RPMI7951 (cell line): ENCODE measurements at places on chromosomes 11 and 22. TPM values are rescaled to one million over a fixed set of nuclear protein-coding genes. Genes with fewer than 3 reads are reported as not detected.

VSIG2 gene
- total RNA-seq = not detected in 2 replicates

MMP13 gene
- 0.12 TPM in 1 of 2 replicates, not detected in the other for total RNA-seq

CAVIN3 gene
- 200 and 367 TPM in 2 replicates for total RNA-seq

CD3G gene
- total RNA-seq = not detected in 2 replicates

DAGLA gene
- total RNA-seq = 0.78 and 0.96 TPM in 2 replicates

PHLDB1 gene
- 45.1 and 50.9 TPM in 2 replicates for total RNA-seq

OR8D1 gene
- total RNA-seq = not detected in 2 replicates

BRSK2 gene
- total RNA-seq = not detected in 2 replicates

MS4A2 gene
- total RNA-seq = not detected in 2 replicates

MFNG gene
- total RNA-seq = not detected in 2 replicates

NEFH gene
- under 0.01 and 0.20 TPM in 2 replicates for total RNA-seq

SLC17A6 gene
- not detected in 2 replicates for total RNA-seq

FAT3 gene
- 0.88 and 1.3 TPM in 2 replicates for total RNA-seq

SLC22A8 gene
- total RNA-seq = not detected in 2 replicates

RELA gene
- total RNA-seq = 33.3 and 34.2 TPM in 2 replicates

OR4D5 gene
- not detected in 2 replicates for total RNA-seq

OR51B5 gene
- total RNA-seq = 1.8 and 2.0 TPM in 2 replicates

APOBEC3H gene
- not detected in 2 replicates for total RNA-seq

MAPK8IP2 gene
- total RNA-seq = under 0.01 and 0.39 TPM in 2 replicates

SCT gene
- not detected in 2 replicates for total RNA-seq

SGSM1 gene
- total RNA-seq = not detected in 2 replicates

ANO3 gene
- total RNA-seq = 1.7 and 1.8 TPM in 2 replicates

HTR3A gene
- total RNA-seq = not detected in 2 replicates

RGL4 gene
- 0.12 TPM in 1 of 2 replicates, not detected in the other for total RNA-seq

MLC1 gene
- not detected in 2 replicates for total RNA-seq

HMOX1 gene
- 22.6 and 25.4 TPM in 2 replicates for total RNA-seq

STX5 gene
- total RNA-seq = 40.7 and 43.1 TPM in 2 replicates

LINC01488 gene
- total RNA-seq = not detected in 2 replicates

ZDHHC5 gene
- 21.6 and 22.6 TPM in 2 replicates for total RNA-seq

MRGPRX4 gene
- not detected in 2 replicates for total RNA-seq

DBX1 gene
- total RNA-seq = not detected in 2 replicates

NPAS4 gene
- total RNA-seq = not detected in 2 replicates

KLHL22 gene
- total RNA-seq = 7.0 and 7.4 TPM in 2 replicates

TIMP3 gene
- total RNA-seq = 544 and 593 TPM in 2 replicates

ELMOD1 gene
- total RNA-seq = 0.12 and 0.20 TPM in 2 replicates

SYVN1 gene
- 15.6 and 29.2 TPM in 2 replicates for total RNA-seq

FREY1 gene
- total RNA-seq = not detected in 2 replicates

RAC2 gene
- total RNA-seq = 138 and 151 TPM in 2 replicates

SMTNL1 gene
- not detected in 2 replicates for total RNA-seq

HPS4 gene
- total RNA-seq = 18.5 and 19.3 TPM in 2 replicates

MMP27 gene
- not detected in 2 replicates for total RNA-seq

C22orf15 gene
- not detected in 2 replicates for total RNA-seq

TKFC gene
- 12.2 and 16.1 TPM in 2 replicates for total RNA-seq

FGF3 gene
- not detected in 2 replicates for total RNA-seq

CACNA1I gene
- total RNA-seq = not detected in 2 replicates

PHRF1 gene
- total RNA-seq = 12.5 and 14.8 TPM in 2 replicates

NRIP3 gene
- total RNA-seq = 31.7 and 31.8 TPM in 2 replicates

APOBEC3A gene
- not detected in 2 replicates for total RNA-seq

LTO1 gene
- total RNA-seq = 17.4 and 21.4 TPM in 2 replicates

CHADL gene
- total RNA-seq = 0.29 TPM in 1 of 2 replicates, not detected in the other

SCN4B gene
- total RNA-seq = 0.10 TPM in 1 of 2 replicates, not detected in the other
